Activated CD4-positive, alpha-beta memory T cell treated with anti-CD3 and anti-CD28 coated beads, Interleukin-2, amount 10 ng/mL, durations not matched to agents 7 days and 5 days (primary cell): ENCODE measurements at places on chromosomes 1 and 21. TPM values are rescaled to one million over a fixed set of nuclear protein-coding genes. Genes with fewer than 3 reads are reported as not detected.

DSCAM gene
- not detected for total RNA-seq

SPATA45 gene
- not detected for total RNA-seq

CELA2B gene
- total RNA-seq, result not detected

ELK4 gene
- total RNA-seq, result 83.0 TPM

LCE2A gene
- not detected for total RNA-seq

- no peak for DNase-seq
Observed at GRCh38 chr1:1927751-1928150, 8.7 kb upstream of the TMEM52 start.

GRCh38 chr1:210143465-210144062 lies 89.0 kb upstream of the SERTAD4 start:
- DNase-seq, result peak; percentile 49

DNA sequence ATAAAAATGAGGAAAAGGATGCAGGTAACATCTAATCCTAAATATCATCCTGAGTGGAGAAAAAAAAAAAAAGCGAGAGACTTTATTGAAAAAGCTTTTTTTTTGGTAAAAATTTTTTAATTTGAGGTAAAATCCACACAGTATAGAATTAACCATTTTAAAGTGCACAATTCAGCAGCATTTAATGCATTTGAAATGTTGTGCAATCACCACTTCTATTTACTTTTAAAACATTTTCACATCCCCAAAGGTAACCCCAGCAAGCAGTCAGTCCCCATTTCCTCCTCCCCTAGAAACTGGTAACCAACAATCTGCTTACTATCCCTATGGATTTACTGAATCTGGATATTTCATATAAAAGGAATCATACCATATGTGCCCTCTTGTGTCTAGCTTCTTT lies 166.7 kb downstream of the TTLL7 start:
- DNase-seq, result no peak

DNA sequence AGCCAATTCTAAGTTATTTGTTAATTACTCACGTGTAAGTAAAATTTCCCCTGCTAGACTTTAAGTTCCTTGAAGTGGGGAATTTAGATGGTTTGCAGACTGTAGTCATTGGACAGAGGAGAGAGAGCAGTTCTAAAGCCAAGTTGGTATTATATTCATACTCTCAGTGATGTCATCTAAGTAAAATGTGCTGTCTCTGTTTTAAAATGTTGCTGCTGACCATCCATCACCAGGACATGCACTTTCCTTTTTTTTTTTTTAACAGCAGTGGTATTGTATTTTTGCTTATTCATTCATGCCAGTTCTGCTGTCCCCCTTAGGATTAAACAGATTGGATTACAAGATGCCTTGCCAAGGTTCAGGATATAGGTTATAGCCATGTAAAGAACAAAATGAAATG lies 2.3 kb downstream of the TTLL7 start:
- no peak for DNase-seq

- DNase-seq, result no peak
Observed at GRCh38 chr1:45566722-45567121, 16.1 kb downstream of the AKR1A1 start.

DNA sequence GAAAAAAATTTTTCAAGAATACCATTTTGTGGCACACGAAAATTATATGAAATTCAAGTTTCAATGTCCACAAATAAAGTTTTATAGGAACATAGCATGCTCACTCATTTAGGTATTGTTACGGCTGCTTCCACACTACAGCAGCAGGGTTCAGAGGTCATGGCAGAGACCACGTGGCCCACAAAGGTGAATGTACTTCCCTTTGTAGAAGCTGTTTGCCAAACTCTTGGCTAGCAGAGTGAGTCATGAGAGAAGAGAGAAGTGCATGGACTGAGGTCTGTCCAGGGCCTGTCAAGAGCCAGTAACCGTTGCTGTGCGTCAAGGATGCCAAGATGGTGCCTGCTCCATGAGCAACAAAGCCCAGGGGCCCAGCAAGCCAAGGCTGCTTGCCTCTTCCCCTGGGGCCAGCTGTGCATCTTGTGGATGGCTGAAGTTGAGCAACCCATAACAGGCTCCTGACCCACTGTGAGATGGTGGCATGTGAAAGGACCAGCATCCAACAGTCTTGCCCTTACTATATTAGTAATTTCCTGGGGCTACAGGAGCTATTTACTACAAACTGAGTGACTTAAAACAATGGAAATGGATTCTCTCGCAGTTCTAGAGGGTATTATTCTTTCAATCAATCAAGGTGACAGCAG lies 64.8 kb upstream of the ATP5PO start:
- DNase-seq, result peak; percentile 36

GRCh38 chr1:80447526-80447925 lies 1353.2 kb upstream of the ADGRL2 start:
- no peak for DNase-seq

GRCh38 chr1:79376106-79376505 lies 369.6 kb upstream of the ADGRL4 start:
- no peak for DNase-seq

GRCh38 chr1:234712891-234713305 lies 102.9 kb upstream of the IRF2BP2 start:
- no peak for DNase-seq

DNA sequence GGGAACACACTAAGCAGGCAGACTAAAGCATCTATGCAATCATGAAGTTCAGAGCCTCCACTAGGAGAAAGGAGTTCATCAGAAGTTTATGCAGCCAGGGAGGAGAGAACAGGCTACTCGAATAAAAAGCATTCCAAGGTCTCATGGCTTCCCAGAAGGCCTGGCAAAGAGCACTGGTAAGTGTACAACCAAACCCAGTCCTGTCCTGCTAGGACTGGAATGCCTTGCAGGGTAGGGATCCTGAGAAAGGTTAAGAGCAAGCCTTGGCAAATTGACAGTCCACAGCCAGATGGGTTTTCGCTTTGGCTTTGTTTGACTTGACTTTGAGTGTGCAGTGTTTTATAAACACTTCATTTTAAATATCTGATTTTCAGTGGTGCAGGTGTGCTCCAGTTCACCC lies 133.6 kb upstream of the ATP1B1 start:
- no peak for DNase-seq

- DNase-seq, result peak; percentile 4
Observed at GRCh38 chr1:30328401-30329262, 394.8 kb downstream of the MATN1 start.

DNA sequence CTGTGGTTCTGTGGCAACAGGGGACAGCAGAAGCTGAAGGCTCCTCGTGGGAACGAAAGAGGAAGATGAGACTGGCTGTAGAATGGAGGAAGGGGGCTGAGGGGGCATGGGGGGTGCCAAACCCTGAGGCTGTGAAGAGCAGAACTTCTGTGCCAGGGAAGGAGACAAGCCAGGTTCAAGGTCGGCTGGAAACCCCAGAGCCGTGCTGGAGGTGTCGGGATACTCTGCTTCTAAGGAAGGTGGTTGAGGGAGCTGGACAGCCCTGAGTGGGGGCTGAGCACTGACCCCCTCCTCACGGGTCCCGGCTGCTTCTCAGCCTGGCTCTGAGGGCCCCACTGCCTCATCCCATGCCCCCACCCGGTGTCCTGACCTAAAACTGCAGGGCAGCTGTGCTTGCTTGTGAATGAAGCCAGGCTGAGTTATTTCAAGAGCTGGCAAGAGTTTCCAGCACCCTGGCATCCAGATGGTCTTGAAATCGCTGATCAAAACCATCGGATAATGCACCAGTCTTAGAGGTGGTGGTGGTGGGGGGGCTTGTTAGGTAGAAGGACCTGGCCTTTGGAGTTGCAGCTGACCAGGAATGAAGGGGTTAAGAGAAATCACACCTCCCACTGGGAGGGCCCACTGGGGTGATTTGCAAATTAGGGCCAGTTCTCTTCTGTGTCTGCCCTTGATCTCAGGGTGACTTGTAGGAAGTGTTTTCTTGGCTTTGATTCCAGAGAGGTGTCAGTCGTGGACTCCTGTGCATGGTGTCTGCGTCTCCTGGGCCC lies 218.9 kb upstream of the C1orf174 start:
- no peak for DNase-seq

DNA sequence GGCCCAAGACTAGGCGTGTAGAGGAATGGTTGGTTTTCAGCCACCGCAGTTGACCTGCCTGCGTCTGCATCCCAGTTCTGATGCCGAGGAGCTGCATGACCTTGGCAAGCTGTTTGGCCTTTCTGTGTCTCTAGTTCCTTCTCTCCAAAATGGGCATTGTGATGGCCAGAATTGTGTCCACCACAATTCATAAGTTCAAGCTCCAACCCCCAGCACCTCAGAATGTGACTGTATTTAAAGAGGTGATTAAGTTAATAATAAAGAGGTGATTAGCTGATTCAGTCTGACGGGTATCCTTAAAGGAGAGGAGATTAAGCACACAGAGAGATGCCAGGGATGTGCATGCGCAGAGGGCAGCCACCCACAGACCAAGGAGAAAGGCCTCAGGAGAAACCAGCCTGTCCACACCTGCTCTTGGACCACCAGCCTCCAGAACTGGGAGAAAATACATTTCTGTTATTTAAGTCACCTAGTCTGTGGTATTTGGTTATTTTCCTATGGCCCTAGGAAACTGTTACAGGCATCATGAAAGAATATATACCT lies 28.5 kb downstream of the MAB21L3 start:
- DNase-seq, result no peak

GRCh38 chr1:157226739-157227138 lies 88.5 kb upstream of the ETV3 start:
- DNase-seq, result no peak

DNA sequence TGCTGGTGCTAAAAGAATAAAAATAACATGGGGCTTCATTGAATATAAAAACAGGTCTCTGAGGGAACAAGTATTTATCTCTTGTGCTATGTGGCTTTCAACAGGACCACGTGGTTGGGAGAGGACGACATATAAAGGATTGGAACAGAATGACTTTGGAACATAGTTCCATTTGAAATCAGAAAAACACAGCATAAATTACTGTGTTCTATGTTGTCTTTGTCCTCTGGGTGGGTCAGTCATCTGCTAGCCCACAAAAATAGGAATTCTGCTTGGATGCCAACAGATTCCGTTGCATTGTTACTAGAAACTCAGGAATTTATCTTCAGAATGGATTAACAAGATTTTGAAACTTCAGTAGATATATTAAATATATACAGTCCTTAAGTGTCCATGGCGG lies 5.9 kb downstream of the CEP85 start:
- DNase-seq, result no peak

GRCh38 chr1:202291961-202292712 lies 49.6 kb downstream of the UBE2T start:
- DNase-seq, result no peak

DNA sequence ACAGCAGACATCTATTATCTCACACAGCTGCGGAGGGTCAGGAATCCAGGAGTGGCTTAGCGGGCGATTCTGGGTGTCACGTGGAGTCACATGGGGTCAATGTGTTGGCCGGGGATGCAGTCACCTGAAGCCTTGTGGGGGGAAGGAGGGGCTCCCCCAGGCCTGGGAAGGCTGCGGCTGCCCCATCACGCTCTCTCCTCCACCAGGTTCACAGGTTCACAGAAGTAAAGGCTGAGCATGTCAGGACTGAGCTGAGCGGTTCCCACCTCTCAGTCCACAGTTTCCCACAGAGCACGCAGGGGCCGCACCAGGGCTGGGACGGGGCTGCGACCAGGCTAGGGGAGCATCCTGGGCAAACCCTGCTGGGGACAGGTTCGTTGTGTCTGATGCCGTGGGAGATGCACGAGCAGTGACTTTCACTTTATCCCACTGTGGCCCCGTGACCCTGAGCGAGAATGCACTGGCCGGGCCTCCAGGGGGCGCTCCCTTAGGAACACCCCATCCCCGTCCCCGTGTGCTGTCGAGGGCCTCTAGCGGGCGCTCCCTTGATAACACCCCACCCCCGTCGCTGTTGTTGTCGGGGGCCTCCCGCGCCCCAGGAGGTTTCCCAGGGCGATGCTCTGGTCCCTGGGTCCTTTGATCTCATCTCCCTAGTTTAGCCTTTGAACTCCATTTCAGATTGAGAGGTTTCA lies 73.2 kb upstream of the TRAPPC10 start:
- DNase-seq, result peak; percentile 89

DNA sequence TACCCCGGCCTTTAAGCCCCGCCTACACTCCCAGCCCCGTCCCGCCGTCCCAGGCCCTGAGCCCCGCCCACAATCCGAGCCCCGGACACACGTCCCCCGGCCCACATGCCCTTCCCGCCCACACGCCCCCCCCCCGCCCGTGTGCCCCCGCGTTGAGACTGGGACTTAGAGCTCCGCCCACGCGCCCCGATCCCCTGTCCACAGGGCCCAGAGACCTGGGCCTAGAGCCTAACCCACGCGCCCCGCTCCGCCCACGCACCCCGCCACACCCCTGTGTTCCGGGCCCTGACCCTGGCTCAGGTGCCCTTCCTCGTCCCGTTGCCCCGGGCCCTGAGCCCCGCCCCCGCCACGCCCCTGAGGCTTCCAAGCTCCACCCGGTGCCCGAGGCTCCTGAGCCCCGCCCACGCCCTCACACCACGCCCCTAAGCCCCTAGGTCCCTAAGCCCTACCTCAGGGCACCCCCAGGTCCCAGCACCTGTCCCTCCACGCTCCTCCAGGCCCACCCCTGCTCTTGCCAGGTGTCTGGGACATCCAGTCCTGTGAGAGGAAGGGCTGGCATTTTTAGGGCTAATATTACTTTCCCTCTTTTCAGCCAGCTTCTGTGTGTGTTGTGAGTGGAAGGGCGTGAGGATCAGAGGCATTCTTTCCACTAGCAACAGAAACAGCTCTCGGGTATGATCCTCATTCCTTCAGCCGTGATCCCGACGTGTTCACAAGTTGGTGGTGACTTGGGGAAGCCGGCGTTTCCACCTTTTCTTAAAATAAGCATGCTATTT lies 552 bp upstream of the GPR157 start:
- peak; percentile 85 for DNase-seq

GRCh38 chr1:25168193-25169071 lies 63.9 kb downstream of the SYF2 start:
- DNase-seq, result no peak
